ENCODE measurements at places on chromosomes 12 and 14.
A peak's percentile ranks its signal among the peaks of the same experiment; 100 is the strongest.

DNA sequence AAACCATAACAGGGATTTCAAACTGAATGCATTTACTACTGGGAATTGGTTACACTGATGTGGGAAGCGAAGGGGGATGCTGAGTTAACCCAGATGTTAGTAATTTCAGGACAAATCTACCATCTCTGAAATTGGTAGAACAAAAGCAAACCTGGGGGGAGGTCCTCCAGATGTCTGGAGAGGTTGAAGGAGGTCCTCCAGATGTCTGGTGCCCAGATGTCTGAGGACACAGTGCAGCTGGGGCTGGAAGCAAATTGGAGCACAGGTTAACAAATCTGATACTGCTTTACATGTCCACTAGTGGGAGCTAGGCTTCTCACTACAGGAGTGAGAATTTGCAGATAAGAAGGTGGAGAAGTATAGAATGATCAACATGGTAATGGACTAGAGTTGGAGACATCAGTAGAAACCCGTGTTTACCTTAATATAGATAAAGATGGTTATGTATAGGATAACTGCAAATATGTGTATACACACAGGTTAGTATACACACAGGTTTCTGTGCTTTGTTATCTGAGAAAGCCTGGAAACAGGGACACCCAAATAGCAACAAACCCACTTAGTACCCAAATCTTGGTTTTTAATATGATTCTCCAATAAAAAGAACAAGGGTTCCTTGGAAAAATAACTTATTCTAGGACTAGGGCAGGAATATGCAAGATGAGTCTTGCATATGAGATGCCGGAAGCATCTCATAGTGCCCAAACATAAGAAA, 162.5 kb downstream of the C12orf50 start:
- DNase-seq = peak; percentile 8

GRCh38 chr14:105851716-105852377, 325.5 kb downstream of the TMEM121 start:
- DNase-seq = no peak

GRCh38 chr12:70459786-70460185, 93.7 kb downstream of the KCNMB4 start:
- no peak for DNase-seq

- DNase-seq = no peak
These were observed 20.0 kb downstream of the KCNK10 start for GRCh38 chr14:88303041-88303440.

DNA sequence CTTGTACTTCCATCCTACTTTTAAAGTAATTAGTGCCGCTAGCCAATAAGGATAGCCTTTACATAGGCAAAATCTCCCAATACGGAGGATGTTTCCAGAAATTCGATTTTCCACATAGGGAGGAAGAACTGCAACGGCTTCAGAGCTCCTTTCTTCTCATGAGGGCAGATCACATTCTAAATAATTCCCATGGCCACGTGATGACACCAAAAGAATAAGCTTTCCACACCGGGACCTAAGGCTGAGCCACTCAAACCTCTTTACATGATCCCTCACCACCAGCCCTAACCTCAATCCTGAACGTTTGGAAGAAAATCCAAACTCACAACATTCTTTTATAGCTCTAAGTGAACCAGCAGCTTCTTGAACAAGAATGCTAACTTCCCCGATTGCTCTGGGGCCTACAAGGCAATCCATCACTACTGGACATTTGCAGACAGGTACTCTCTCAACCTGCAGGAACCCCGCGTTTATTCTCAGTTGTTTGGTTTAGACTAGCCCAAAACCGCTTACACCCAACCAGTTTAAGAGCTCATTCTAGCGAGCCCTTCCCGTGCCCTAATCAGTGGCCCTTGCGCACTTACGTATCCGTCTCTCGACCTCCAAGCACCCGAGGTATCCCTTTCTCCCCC, 884 bp downstream of the CAPRIN2 start:
- peak; percentile 68 for DNase-seq

- peak; percentile 68 for DNase-seq
These were observed 1319.1 kb downstream of the TMEM121 start for GRCh38 chr14:106845286-106846087.

DNA sequence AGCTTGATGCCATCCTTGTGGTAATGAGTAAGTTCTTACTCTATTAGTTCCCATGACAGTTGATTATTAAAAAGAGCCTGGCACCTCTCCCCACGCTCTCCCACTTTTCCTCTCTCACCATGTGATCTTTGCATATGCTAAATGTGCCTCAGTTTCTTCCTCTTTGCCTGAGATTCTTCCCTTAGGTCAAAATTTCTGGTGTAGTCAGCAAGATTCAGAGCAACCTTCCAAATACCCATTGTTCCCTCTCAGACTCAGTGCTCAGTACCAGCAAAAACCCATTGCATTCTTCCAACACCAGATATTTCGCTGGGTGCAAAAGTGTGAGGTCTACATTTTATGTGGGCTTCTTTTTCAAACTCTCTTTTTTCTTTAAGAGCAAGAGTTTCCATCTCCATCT, 10.8 kb upstream of the USP15 start:
- DNase-seq = no peak

GRCh38 chr14:53881921-53882320, 74.7 kb downstream of the BMP4 start:
- no peak for DNase-seq

- no peak for DNase-seq
These were observed 134.1 kb upstream of the SSTR1 start for GRCh38 chr14:38073641-38074040.

DNA sequence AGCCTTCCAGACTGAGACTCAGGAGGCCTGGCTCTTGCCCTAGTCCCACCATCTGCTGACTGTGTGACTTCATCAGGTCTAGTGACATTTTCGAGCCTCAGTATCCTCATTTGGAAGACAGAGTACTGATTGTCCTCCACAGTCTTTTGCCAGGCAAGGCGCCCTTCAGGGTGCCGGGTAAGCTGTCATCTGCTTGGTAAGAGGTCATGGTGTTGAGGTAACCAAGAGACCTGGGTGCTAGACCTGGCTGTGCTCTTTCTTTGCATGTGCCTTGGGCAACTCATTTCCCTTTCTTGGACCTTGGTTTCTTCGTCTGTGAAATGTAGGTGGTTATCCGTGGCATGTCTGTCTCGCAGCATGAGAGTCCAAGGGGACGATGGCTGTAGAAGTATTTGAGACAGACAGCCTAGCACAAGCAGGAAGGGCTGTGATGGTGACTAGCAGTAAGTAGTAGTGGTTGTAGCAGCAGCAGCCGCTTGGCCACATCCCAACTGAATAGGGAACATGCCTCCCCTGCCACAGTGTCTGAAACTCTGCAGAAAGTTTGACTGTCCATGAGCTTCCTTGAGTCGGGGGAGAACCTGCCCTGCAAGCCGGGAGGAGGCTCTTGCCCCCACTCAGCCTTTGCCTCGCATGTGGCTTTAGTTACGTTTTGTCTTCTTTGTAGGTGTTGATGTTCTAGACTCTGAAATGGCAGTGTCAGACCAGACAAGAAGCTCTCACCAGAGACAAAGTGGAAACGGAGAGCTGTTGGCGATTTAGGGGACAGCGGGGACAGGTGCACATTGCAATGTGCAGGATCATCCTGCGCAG, 40.3 kb downstream of the EVL start:
- DNase-seq = no peak

DNA sequence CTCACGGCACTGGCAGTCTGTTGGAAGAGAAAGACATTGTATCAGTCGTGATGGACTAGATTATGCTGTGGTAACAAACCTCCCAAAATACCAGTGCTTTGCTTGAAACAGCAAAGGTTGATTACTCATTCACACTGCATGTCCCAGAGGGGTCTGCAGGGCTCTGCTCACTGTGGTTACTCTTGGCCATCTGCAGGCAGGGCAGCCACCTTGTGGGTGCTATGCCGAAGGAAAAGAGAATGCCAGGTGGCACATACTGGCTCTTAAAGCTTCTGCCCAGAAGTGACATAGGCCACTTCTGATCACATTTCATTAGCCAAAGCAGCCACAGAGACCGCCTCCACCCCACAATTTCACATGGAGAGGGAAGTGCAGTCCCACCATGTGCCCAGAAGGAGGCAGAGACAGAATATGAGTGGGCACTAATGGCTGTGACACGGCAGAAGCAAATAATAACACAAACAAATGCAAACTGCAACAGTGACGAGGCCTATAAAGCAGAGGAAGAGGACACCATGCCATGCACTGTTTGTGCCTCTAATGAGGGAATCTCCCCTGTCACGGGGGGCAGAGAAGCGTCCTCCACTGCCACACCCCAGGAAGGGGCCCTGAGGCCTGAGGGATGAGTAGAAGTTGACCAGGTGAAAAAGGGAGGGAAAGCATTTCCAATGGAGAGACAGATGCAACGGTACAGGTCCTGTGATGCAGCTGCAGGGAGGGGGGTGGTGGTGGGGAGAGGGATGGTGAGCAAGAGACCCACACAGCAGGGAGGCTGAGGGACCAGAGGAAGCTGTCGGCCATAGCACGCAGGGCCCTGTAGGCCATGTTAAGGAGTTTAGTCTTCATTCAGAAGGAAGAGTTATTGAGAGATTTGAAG, 51.7 kb upstream of the KICS2 start:
- no peak for DNase-seq

DNA sequence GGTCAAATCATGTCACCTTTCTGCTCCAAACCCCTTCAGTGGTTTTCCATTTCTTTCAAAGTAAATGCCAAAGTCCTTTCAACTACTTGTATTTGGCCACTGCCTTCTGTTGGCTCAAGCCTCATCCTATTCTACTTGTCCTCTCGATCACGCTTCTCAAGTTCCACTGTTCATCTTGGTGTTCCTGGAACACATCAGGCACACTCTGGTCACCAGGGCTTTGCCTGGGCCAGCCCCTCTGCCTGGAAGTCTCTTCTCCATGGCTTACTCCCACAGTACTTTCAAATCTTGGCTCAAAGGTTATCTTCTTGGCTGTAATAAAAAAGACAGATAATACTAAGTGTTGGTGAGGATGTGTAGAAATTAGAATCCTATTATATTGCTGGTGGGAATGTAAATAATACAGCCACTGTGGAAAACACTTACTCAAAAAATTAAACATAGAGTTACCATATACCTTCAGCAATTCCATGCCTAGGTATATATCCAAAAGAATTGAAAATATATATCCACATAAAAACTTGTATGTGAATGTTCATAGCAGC, 17.3 kb upstream of the PPFIBP1 start:
- no peak for DNase-seq

GRCh38 chr12:5518584-5519365, 86.9 kb downstream of the NTF3 start:
- DNase-seq = no peak

DNA sequence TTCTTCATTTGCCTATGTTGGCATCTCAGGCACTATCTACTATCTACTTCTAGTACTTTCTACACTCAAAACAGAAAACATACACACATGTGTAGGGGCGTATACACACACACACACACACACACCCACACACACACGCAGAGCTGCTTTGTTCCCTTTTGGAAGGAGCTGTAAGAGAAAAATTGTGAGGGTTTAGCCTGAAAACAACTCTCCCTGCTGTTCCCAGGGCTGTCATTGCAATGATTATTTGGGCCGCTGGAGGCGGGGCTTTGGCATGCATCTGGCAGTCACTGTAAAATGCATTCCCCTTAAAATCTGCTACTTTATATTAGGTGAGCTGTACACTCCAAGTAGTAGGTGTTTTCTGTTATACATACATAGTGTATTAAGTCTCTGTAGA, 29.1 kb upstream of the SLC38A2 start:
- DNase-seq = no peak

GRCh38 chr12:50572760-50573159, 68.0 kb downstream of the DIP2B start:
- DNase-seq = no peak

DNA sequence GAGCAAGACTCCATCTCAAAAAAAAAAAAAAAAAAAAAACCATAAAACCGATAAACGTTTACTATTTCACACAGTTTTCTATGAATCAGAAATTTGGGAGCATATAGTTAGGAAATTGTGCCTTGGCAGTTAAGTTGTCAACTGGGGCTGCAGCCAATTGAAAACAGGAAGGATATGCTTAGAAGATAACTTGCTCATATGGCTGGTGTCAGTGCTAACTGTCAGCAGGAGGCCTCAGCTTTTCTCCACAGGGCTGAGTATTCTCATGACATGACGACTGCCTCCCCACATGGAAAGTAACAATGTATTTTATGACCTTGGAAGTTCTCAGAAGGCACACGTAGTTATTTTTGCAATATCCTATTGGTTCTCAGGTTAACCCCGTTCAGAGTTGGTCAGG, 29.6 kb upstream of the OR5AU1 start:
- no peak for DNase-seq

GRCh38 chr14:93749076-93749420, 39.2 kb downstream of the PRIMA1 start:
- DNase-seq = no peak

DNA sequence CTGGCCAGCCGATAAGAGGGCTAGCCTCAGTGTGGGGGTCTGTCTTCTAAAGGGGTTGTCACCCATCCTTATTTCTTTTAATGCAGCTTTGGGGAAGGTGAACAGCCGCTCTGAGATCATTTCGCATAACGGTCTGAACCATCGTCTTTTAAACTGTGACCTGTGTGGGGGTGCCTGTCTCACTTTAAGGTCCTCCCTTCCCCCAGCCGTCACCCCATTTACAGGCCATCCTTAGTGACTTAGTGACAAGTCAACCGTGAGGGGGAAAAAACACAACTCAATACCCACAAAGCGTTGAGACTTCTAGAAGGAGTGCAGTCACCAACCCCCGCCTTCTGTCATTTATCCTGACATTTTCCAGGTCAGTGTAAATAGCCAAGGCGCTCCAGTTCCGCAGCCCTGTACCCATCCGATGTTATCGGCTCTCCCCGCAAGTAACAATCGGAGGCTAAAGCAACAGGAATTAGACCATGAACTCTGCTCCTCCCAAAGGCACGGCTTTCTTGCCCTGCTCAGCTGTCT, 505 bp upstream of the DENND5B start:
- no peak for DNase-seq

DNA sequence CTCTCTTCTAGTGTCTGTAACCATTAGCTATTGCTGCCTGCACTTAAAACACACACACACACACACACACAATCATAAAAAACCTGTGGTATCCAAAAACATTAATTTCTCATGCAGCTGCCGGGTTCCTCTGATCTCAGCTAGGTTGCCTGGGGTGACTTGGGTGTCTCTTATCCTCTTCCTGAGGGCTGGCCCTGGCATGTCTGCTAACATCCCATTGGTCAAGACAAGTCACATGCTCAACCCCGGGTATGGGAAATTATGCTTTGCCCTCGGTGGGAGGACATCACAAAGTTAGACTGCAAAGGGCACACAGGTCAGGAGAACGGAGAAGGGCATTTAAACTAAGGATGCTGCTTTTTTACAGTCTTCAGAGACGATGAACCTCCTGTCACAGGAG, 55.7 kb downstream of the TRPV4 start:
- DNase-seq = peak; percentile 33

Data from NCI-H1105 treated with DMSO at 0.1 percent for 48 hours (cell line).